ENCODE measurements at places on chromosomes 7 and 10.

- no peak for DNase-seq
These were observed 348.8 kb downstream of the GALNT17 start for GRCh38 chr7:71480791-71481190.

- no peak for DNase-seq
These were observed 10.5 kb downstream of the PSPH start for GRCh38 chr7:56040730-56041129.

DNA sequence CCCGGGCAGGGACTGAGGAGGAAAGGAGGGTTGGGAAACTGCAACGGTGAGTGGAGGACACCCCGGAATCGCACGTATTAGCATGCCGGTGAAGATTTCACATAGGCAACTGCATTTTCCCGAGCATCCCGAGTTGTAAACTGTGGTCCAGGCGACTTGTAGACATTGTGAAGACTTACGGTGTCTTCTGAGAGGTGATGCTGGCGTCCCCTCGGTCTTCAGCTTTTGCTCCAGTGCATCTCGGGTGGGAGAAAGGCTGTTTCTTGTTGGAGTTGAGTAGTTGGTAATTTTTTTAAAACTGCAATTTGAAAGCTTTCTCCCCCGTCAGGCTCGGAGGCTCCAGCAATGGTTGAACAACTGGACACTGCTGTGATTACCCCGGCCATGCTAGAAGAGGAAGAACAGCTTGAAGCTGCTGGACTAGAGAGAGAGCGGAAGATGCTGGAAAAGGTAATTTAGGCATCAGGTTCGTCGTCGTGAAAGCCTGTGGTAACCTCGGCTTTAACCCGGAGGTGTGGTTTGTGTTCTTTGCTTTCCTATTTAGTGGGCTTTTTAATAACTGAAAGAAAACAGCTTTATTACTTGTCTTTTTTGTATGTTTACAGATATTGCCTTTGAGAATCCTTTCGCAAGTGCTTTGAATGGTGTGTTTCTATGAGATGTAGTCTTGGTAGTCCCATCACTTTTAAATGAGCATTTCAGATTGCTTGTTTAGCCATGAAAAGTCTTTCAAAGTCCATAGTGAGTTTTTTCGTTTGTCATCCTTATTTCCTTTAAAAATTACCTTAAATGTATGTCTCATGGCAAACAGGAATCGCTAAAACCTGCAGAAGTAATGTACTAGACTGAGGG is 687 bp downstream of the HELLS start:
- peak; percentile 25 for DNase-seq

GRCh38 chr10:5319863-5320262 is 44.9 kb upstream of the UCN3 start:
- no peak for DNase-seq

GRCh38 chr10:25877296-25877695 is 56.7 kb upstream of the MYO3A start:
- no peak for DNase-seq

DNA sequence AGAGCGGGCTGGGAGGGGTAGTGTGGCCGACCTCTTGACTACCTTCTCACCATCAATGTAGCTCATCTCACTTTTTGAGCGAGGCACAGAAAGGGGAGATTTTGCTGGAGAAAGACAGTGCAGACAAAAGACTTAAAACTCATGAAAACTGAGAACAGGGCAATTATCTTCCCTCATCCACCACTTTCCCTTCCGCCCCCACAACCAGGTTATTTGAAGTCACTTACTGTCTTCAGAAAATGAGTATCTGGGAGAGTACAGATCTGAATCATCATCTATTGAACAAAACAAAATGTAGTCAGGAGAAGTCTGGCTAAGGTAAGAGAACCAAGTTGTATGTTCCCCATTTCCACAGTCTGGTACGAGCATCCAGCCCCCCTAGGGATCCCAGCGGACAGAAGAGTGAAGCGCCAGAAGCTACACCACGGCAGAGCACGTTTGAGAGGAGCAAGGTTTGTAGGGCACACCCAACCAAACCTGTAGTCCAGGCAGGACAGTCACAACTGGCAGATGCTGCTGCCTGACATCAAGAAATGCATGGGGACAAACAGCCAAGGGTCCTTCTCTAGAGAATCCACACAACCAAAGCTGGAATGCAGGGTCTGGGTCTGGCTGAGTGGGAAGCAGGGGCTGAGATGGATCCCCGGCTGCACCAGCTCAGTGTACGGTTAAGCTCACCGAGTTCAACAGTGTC is 93.4 kb upstream of the PDLIM1 start:
- DNase-seq, result no peak

GRCh38 chr7:3408814-3409595 is 108.0 kb downstream of the SDK1 start:
- DNase-seq, result no peak

DNA sequence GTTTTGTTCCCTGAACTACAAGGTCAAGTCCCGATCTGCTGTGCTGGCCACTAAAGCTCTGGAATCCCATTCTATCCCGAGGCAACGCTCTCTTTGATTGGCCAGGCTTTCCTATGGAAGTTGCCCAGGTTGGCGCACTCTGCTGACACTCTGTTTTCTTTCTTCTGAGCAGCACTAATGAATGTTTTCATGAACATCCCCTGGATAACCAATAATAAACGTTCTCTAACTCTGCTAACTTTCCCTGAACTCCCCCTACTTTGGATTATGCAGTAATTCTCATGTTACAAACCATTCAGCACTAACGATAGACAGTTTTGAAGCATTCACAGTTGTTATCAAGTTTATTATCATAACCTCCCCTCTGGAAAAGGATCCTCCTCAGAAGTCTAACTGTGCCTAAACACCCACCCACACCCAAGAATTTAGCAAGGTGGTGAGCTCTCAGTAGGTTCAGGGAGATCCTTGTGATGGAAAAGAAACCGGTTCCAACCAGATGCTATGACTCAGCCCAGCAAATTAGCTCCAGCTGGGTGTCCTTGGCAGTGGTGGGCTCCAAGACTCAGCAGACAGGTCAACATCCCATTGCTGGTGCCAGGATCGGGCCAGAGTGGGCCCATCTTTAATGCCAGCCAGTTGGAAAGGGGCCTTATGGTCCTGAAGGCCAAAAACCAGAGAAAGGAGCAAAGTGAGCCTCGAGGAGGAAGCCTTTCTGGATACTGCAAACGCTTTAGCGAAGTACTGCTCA is 68.4 kb downstream of the CREB3L2 start:
- no peak for DNase-seq

GRCh38 chr7:111380945-111381344 is 181.3 kb downstream of the IMMP2L start:
- DNase-seq, result no peak

GRCh38 chr10:99520847-99521764 is 11.6 kb upstream of the NKX2-3 start:
- DNase-seq, result no peak

GRCh38 chr7:28954471-28954870 is 3.7 kb downstream of the TRIL start:
- no peak for DNase-seq

- DNase-seq, result no peak
These were observed 4.4 kb upstream of the SMC3 start for GRCh38 chr10:110563132-110563531.

DNA sequence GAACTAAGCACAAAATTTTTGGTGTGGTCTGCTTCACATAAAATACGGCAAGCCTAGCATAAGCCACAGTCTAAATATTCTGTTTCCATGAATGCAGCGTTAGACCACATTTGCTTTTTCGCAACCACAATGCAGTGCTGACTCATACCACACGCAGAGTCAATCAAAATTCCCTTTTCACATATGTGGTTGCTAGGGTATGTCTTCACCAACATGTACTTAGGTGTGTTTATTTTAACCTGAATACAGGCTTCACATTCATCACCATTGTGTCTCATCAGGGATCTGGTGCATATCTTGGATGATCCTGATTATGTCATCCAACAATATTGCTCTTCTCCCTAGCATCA is 90.8 kb downstream of the CHN2 start:
- no peak for DNase-seq

DNA sequence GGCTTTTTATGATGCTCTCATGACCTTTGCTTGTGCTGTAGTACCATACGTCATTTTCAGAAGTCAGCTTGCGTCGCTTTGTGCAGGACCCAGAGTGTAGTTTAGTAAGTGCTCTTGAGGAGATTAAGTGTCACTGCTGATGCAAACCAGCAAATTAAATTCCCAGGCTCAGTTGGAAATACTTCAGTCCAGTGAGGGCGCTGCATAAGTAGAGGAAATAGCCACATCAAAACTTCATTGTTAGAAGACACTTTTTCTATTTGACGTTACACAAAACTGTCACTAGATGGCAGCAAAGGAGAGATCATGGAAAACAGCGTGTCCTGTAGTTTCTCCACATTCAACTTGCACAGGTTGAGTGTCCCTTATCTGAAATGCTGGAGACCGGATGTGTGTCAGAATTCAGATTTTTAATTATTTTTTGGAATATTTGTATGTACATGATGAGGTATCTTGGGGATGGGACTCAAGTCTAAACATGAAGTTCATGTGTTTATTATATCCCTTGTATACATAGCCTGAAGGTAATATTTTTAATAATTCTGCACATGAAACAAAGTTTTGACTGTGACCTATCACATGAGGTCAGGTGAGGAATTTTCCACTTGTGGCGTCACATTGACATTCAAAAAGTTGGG is 7.9 kb downstream of the ZNF22 start:
- peak; percentile 78 for DNase-seq

GRCh38 chr7:36535866-36536664 is 146.4 kb downstream of the ANLN start:
- DNase-seq, result no peak

GRCh38 chr10:69860271-69860670 is 58.6 kb downstream of the COL13A1 start:
- DNase-seq, result no peak

- no peak for DNase-seq
These were observed 431.2 kb downstream of the SH2D4B start for GRCh38 chr10:80968903-80969302.

- DNase-seq, result peak; percentile 15
These were observed 97.7 kb upstream of the PCBD1 start for GRCh38 chr10:70985824-70986622.

DNA sequence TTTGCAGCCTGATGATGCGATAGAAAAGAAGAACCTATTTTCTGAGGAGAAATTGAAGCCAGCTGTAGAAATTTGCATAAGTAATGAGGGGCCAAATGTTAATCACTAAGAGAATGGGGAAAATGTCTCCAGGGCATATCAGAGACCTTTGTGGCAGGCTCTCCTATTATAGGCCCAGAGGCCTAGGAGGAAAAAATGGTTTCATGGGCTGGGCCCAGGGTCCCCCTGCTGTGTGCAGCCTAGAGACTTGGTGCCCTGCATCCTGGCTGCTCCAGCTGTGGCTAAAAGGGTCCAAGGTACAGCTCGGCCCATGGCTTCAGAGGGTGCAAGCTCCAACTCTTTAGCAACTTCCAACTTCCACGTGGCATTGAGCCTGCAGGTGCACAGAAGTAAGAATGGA is 123.4 kb downstream of the STK31 start:
- DNase-seq, result no peak

- DNase-seq, result no peak
These were observed 175.4 kb downstream of the SORCS3 start for GRCh38 chr10:104816501-104816900.

DNA sequence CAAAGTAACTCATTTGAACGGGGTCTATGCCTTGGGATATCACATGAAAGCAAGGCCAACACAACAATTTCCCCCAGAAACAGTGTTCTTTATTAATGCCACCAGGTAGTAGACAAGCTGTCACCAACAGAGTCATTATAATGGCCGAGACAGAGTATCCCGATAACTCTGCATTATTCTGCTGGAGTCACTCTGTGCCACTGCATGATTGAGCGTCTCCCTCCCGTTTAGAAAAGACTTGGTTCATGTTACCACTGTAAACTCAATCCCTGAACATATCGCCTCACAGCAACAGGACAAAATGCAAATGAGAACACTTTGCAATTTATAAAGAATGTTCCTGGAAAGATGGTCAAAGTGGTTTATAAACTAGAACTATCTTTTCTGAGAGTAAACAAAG is 932.5 kb downstream of the GATA3 start:
- DNase-seq, result no peak

- no peak for DNase-seq
These were observed 281 bp upstream of the EXOC6 start for GRCh38 chr10:92848037-92848440.

GRCh38 chr7:111071556-111071955 is 19.4 kb upstream of the LRRN3 start:
- no peak for DNase-seq

DNA sequence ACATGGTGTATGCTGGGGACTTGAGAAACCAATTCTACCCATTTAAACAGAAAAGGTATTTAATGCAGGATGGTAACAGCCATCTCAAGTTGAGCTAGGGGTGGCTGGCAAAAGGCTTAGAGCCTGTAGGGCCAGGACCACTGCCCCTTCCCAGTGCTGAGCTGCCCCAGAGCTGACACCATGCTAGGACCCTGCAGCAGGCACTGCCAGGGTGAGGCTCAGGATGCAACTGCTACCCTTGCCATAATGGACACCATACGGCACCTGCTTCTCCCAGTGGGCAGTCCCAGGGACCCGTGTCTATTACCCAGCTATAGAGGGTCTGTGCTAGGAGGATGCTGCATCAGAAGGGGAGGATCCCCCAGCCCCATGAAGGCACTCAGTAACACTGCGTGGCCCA is 160.7 kb upstream of the ADCY1 start:
- DNase-seq, result no peak

GRCh38 chr10:79029478-79030390 is 39.0 kb upstream of the ZMIZ1 start:
- DNase-seq, result no peak

GRCh38 chr7:102190776-102191350 is 95.8 kb upstream of the SH2B2 start:
- no peak for DNase-seq

DNA sequence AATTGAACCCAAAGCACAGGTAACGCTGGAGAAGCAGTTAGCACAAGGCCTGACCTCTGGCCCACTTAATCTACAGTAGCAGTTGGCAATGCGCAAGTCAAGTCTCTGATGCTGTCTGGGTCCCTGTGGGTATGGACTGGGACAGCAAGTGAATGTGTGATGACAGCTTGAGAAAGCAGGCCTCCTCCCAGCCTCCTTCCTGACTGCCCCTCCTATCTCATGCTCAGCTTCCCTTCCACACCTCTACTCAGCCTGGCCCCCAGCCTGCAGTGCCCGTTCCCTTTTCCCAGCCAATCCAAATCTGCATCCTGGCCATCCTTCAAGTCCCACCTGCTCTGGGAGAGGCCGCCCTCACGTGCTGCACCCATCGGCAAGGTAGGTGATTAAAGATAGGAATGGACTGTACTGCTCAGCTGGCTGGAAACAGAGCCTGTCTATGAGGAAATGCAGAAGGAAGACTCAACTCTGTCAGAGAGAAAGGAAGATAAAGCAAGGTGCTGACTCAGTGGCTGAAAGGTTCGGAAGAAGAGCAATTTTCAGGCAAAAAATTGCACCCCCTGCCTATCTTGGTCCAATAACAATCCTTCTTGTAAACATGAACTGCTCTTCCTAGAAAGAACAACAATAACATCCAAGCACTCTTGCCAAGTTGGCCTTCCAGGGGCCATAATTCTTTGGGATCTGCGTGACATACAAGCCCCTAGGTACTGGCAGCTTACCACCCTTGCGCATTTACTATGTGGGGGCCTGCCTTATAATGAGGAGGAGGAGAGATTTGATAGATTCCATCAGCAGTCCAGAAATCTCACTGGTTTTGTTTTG is 16.6 kb upstream of the FGFR2 start:
- DNase-seq, result no peak

GRCh38 chr7:135349746-135350145 is 116.1 kb downstream of the STRA8 start:
- no peak for DNase-seq

GRCh38 chr7:144023171-144023827 is 23.2 kb downstream of the OR6B1 start:
- DNase-seq, result no peak

All from NCI-H526 (cell line).